ENCODE measurements at places on chromosomes 6 and 20.

DNA sequence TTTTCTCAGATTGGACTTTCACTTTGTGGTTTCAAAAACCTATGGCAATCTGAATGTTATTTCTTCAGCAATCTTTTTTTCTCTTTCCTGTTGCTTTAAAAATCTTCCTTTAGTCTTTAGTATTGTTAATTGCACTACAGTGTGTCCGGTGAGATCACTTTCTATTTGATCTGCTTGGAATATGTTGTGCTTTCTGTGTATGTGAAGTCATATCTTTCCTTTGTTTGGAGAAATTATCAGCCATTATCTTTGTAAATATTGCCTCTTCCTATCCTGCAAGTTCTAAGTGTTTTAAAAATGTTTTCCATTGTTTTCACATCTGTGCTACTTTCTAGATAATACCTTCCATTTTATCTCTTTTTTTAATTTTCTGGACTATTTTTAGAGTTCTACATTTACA lies 171.4 kb upstream of the PRSS16 start:
- no peak for DNase-seq

DNA sequence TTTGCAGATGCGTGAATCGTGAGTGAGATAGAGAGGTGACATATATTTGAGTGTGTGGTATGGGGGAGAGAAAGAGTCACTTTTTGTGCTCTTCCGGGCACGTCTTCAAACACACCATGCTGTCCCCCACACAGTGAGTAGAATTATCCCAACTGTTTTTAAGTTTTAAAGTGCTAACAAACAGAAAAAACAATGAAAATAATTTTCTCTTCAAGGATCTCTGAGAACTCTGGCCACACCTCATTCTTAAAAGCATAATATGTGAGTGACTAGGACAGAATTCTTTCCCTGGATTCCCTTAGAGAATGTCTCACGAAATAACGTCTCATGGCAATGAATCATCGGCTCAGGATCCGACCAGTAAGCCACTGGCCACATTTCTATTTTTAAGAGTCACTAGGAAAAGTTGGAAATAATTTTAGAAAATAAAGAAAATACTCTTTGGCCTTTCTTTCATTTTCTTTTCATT lies 235.7 kb upstream of the ZNF217 start:
- peak; percentile 94 for DNase-seq

- no peak for DNase-seq
Observed at GRCh38 chr6:167238694-167239467, 52.2 kb upstream of the UNC93A start.

- DNase-seq = no peak
Observed at GRCh38 chr6:118902726-118903125, 8.8 kb downstream of the ASF1A start.

GRCh38 chr6:20891161-20891560 lies 356.9 kb downstream of the CDKAL1 start:
- no peak for DNase-seq

- DNase-seq = no peak
Observed at GRCh38 chr6:6968731-6969552, 138.8 kb upstream of the RREB1 start.

DNA sequence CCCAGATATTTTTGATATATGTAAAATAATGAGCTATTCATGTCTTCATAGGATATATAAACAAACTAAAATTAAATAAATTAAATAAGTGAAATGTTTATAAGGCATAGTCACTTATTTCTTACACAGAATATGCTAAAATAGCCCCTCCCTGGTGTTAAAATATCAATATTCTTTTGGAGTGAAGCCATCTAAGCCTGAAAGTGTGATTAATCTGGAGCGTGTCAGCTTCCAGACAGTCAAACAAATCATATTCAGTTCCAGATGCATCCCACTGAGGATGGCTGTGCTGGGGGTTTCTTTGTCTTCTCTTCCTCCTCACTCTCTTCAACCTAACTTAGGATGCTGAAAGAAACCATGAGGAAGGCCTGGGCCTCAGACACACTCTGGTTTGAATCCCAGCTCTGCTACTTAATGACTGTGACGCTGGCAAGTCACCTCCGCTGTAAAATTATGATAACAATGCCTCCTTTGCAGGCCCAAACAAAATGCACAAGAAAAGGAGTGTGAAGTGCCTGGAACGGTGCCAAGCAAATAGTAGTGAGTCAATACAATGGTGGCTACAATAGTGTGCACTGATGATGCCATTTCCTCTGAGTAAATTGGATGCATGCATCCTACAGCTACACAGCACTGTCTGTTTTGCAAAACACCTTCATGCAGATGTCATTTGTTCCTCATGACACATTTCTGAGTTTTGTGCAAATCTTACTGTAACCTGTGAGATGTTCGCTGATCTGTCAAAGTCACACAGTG lies 161.4 kb downstream of the FOXC1 start:
- DNase-seq = no peak

- no peak for DNase-seq
Observed at GRCh38 chr20:9363673-9364072, 150.7 kb upstream of the LAMP5 start.

DNA sequence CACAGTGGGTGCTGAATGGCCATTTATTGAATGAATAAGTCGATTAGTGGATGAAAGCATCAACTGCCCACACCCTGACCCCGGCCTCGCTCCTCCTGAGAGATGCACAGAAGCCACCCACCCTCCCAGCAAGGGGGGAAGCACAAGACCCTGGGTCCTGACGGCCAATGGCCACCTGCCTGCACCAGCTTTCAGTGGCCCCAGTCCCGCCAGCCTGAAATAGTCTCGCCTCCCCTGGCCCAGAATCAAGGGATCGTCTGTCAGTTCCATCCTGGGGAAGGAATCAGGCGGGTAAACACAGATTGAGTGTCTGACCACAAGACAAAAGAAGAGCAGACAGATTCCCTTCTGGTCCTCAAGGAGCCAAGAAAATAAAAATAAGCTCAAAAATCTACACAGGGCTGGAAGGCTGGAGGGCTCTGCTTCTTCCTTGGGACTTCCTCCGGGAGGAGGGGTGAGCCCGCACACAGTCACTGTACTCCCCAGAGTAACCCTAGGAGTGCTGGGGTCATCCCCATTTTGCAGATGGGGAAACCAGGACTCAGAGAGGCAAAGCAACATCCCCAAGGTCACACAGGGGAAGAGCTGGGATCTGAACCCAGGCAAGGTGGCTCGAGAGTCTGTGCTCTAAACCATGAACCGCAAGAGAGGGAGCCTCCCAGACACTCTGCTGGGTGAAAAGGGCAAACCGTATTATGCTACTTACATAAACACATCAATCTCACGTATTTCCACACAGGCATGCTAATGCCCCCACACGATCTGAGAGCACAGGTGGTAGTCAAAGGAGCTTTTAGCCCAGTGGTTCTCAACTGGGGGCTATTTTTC lies 7.8 kb downstream of the PREX1 start:
- no peak for DNase-seq

DNA sequence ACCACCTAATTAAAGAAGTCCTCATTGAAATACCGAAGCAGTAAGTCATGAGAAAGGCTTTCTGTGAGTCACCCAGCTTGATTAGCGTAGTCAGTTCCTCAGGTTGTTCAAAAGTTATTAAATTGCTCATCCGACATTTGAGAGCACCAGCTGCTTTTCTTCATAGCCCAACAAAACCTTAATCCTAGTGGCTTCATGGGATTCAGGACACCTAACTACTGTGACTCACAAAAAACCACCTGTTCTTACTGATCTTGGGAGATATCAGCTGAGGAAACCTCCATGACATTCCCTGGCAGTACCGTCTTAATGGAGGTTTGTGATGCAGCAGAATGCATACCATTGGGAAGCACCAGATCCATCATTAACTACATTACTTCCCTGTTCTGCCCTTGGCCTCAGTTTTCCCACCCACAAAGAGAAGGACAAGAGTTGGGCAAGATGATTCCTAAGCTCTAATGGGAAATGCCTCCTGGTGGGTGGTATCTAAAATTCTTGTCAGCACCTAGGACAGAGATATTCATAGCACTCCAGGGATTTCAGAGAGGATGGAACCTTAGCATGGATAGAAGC lies 103.8 kb downstream of the KHDC1L start:
- peak; percentile 36 for DNase-seq

DNA sequence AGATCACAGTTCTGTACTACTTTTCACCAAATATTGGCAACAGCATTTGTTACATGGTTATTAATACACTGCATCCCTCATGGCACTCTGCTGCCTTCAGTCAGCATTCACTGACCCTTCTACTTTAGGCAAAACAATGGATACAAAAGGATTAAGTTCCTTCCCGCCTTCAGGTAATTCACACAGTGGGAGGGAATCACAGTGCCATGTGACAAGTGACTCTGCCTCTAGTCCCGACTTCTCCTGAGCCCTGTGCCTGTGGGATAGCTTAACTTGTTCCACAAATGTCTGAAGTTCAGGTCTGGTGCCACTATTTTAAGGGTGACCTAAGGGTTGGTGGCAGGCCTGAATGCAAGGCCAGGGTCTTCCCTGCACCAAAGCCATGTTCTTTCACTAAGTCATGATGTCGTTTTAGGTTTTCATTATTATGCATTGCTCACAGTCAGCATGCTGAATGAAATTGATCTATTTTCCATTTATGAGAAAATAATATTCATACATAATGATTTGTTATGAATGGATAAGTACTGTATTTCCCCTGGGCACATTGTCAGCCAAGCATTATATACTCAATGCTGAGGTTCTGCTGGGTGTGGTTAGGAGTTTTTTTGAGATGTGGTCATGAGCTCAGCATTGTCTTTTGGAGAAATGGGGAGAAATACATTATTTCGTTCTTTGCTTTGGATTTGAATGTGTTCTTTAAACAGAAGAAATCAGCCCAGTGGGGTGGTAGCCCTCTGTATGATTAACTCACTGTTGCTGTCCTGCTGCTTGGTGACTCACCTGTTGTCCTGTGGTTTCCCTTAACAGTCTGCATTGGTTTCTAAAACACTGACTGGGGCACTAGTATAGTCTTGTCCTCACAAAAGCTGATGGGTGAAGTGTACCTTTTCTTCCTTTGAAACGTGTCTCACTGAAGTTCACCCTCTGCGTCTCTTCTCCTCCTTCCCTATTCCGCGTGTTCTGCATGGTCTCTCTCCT lies 66.4 kb downstream of the AFDN start:
- peak; percentile 60 for DNase-seq

GRCh38 chr6:100117680-100118079 lies 123.7 kb upstream of the MCHR2 start:
- DNase-seq = no peak

DNA sequence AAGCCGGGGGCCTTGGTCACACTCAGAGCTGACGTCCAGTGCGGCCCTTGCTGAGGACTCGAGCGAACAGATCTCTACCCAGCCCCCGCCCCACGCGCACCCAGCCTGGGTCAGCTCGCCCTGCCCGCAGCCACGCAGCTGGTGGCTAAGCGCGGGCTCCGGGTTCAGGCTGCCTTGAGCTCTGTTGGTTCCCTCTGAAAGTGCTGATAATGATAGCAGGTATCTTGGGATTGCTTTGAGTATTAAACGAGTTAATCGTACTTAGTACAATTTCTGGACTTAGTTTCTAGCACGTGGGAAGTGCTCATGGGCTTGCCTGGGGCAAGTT lies 88.1 kb upstream of the TGM3 start:
- DNase-seq = no peak

GRCh38 chr6:101482606-101483005 lies 89.1 kb downstream of the GRIK2 start:
- no peak for DNase-seq

GRCh38 chr6:150006961-150007464 lies 18.3 kb downstream of the RAET1L start:
- no peak for DNase-seq

DNA sequence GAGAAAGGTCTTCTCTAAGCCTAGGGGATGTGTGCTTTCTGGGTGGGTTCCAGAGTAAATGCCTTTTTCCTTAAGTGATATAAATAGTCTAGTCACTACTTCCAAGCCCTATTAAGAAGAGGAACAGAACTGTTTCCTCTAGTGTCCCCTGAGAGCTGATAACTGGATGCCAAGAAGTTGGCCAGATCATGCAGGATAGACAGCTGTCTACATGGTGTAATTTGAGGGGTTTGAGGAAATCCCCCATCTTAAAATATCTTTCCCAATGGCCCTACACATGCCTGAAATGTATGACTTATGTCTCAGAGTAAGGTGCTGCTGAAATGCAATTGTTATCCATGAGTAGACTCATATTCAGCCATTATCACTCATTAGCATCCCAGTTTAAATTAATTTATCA lies 20.2 kb upstream of the PIM1 start:
- DNase-seq = no peak

DNA sequence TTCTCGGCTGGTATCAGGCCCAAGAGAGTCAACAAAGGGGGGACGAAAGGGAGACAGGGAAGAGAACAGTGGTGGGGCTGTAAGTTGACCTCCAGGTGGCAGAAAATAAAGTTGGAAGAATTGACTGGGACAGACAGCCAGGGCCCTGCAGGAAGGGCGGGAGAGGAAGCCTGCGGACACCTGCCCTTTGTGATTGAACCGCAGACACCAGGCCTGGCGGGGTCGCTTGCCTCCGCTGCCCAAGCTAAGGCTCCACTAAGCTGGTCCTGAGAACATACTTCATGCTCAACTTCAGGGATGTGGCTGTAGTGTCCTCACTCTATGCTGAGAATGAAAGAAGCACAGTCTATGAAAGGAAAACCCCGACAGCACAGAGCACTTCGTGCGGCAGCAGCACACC lies 53.8 kb downstream of the RPP40 start:
- DNase-seq = no peak

DNA sequence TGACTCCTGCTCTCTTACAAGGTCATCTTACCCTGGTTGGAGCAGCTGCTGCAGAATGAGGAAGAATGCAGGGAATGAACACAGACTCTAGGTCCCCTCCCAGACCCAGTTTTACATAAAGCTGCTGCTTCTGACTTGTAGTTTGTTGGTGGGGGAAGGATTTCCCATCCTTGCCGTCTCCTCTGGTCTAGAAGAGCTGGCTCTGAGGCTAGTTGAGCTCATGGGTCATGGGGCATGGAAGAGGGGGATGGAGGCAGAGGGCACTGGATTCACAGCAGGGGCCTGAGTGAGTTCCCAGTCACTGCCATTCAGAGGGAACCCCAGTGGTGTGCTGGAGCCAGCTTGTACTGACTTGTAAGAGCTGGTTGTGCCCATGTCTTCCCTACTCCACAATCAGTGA lies 9.2 kb upstream of the GUCA1A start:
- DNase-seq = no peak

- DNase-seq = peak; percentile 33
Observed at GRCh38 chr6:111113336-111114086, 26.2 kb downstream of the SLC16A10 start.

DNA sequence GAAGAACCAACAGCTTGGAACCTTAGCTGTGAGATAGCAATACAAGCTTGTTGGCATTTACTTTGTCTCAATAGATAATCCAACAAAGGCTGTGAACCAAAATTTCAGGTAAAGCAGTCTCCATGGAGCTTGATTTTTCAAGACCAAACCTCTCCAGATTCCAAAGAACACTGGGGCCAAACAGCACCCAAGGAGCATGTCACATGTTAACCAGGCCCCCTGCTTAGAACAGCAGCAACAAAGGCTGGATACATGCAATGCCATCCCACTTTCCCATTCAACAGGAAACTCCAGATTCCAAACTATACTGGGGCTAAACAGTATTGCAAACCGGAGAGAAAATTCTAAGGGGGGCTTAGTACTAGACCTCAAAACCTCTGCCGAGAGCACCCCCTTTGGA lies 15.8 kb upstream of the RNASET2 start:
- DNase-seq = no peak

- no peak for DNase-seq
Observed at GRCh38 chr6:148747145-148747470, 278 bp downstream of the UST start.

- no peak for DNase-seq
Observed at GRCh38 chr6:155481215-155481614, 25.6 kb upstream of the NOX3 start.

All from astrocyte of the cerebellum (primary cell).